ENCODE measurements at places on chromosomes 2 and 18.
A peak's percentile ranks its signal among the peaks of the same experiment; 100 is the strongest.

DNA sequence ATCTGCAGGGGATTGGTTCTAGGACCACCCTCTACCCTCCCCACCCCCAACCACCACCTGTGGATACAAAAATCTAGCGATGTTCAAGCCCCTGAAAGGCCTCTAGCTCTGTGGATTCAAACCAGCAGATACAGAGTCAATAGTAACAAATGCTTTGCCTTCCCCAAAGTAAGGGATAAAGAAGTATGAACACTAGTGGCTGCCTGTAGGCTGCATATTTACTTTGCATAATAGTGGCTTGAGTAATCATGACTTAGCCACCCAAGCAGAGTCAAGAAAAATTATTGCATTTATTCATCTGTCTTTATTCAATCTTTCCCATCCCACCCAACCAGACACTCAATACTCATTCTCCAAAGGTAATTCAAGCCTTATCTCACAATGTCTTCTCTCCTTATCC is 43.8 kb downstream of the SOCS6 start:
- no peak for DNase-seq

DNA sequence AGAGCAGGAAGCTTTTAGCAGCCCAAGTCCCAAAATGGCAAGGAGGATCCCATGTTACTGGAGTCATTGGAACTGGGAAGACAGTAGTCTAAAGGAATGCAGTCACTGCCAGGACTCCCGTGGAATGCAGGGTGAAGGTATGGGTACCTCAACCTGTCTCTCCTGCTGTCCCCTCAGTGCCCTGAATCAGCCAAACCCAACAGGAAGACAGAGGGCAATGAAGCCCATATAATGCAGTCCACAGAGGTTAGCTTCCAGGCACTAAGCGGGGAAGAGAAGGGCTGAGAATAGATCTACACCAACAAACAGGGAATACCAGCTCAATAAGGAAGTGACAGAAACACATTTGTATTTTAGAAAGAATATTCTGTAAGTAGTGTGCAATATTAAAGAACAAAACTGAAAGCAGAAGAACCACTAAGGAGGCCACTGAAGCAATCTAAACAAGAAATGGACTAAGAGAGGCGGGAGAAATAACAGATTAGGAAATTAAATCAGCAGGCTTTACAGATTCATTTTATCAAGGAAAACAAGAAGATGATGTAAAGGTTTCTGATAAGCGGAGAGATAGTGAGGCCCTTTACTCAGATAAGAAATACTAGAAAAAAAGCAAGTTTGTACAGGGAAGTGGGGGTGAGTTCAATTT is 8.3 kb downstream of the NEMP2 start:
- no peak for DNase-seq

DNA sequence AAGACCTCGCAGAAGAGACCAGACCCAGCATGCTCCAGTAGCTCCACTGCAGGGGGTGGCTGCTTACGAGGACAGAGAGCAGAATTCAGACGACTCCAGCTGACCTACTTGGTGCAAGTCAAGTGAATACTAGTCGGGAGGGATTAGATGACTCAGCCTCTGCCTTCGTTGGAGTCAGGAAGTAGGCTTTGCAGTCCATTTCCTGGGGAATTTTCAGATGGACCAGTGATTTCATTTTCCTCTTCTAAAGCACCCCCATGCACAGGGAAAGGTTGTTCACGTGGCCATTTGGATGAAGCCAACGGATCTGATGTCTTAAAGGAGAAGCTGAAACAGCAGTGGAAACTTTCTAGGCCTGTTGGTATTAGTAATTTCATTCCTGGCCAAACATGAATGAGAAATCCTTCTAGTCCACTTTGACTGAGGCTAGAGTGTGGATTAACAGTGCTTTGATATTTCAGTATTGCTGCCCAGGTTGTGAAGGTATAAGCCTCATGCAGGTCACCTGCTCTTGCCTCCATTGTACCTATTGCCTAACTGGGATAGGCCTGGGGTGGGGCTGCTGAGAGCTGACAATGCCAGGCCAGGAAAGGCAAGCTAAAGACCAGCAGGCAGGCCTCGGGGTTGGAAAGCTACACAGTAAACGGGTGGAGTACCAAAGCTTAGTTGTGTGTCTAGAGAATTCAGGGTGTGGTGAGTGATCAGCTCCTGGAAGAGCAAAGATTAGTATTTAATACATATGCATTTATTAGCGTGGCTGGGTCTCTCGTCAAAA is 117.6 kb upstream of the FOSL2 start:
- DNase-seq: no peak

GRCh38 chr2:54500404-54501205 is 44.5 kb downstream of the SPTBN1 start:
- DNase-seq: no peak

DNA sequence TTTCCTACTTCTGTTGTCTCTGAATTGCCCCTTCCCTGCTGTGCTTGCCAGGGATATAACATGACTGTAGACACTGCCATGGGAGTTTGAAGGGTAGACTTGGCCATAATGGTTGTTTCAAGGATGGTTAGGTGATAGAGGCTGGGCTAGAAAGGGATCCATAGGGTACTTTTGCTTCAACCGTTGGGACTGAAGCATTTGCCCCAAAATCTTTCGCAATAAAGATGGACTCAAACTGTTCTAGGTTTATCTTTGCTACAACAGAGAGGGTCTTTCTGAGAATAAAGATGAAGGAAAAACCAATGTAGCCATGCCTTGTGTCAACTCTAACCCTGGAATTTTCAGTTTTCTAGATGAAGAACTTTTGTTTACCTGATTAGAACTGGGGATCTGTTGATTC is 27.2 kb downstream of the MSGN1 start:
- no peak for DNase-seq

DNA sequence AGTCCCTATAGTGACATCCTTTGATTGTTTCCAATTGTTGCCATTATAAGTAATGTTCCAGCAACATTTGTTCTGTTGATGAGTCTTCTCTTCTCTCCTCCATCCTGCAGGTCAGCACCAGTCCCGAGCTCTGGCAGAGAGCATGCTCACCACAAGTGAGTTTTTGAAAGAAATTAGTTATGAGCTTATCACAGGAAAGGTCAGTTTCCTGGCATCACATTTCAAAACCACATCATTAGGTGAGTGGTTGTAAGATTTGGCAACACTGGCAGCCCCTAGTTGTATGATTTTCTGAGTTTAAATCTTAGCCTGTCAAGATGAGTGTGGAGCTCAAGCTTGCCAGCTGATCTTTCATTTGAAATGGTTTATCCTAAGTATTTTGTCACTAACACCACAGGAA is 149.6 kb downstream of the ESCO1 start:
- no peak for DNase-seq

DNA sequence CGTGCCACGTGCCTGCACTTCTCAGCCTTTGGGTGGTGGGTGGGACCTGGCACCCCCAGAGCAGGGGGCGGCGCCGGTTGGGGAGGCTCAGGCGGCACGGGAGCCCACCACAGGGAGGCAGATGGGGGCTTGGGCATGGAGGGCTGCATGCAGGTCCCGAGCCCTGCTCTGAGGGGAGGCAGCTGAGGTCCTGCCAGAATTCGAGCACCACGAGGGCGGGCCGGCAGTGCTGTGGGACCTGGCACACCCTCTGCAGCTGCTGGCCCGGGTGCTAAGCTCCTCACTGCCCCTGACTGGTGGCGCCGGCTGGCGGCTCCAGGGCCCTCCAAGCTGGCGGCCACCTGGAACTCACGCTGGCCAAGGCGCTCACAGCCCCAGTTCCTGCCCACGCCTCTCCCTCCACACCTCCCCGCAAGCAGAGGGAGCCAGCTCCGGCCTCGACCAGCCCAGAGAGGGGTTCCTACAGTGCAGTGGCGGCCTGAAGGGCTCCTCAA is 1176.8 kb upstream of the GYPC start:
- no peak for DNase-seq

- no peak for DNase-seq
Measured at GRCh38 chr18:66995270-66995669, 391.4 kb upstream of the CDH19 start.

DNA sequence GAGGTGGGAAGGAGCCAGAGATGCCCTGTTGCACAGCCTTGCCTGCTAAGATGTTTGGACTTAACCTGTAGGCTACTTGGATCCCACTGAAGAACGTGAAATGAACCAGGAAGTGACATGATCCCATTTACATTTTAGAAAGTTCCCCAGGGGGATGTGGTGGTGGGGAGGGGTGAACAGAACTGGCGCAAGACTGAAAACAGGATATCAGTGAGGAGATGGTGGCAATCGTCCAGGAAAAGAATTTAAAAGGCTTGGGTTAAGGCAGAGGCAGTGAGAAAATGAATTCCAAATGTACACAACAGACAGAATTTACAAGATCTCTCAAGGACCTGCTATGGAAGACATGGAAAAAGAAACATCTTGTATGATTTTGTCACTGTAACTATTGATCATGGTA is 42.3 kb downstream of the SULT1C2 start:
- no peak for DNase-seq

GRCh38 chr2:163602196-163602595 is 133.6 kb downstream of the FIGN start:
- DNase-seq: no peak

- DNase-seq: no peak
Measured at GRCh38 chr2:211203986-211204385, 647.6 kb downstream of the CPS1 start.

GRCh38 chr2:138964418-138964817 is 184.2 kb upstream of the NXPH2 start:
- DNase-seq: no peak

GRCh38 chr2:213185147-213185822 is 33.9 kb upstream of the IKZF2 start:
- no peak for DNase-seq

DNA sequence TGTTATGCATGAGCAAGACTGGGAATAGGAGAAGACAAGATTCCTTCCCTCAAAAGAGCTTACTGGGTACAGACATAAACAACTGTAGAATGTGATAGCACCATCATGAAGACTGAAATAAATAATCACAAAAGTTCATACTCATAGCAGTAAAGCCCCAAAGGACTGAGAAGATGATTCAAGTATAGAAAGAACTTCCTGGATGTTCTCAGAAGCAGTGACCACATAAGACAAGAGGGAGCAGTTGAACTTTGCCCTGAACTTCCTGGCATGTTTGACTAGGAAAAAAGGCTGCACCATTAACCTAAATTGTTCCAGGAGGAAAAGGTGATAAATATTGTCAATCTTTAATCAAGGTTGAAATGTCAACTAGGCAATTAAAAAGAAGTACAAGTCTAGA is 57.8 kb upstream of the CCDC141 start:
- no peak for DNase-seq

DNA sequence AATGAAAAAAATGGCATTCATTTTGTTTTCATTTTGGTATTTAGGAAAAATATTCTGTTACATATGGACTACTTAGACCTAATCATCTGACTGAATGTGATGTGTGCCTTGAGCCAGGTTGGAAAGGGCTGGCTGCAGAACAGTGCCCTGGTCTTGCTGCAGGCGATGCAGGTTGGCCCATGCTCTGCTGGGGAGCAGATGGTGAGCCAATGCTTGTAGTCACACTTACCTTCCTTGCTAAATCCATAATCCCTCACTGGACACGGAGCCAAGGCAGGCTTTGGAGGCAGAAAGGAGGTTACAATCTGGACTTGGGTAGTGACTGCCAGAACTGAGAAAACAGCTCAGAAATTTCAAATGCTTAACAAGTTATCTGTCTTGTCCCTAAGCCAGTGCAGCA is 228.7 kb downstream of the ARHGAP15 start:
- peak; percentile 85 for DNase-seq

- no peak for DNase-seq
Measured at GRCh38 chr2:96142217-96143113, 2.8 kb downstream of the DUSP2 start.

DNA sequence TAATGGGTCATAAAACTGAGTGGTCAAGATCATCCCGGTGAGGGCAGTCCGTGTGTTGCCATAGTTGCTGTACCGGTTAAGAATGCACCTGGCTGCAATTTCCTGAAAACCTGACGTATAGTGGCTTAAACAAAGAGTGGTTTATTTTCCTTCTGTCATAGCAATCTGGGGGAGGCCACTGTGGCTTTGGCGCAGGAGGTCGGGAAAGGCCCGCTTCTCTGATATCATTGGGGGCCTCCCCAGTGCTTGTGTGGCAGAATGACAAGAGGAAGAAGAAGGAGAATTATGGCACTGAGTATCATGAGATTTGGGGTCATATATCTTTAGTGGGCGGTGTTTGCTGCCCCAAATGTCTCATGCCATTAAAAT is 4.4 kb downstream of the C2orf92 start:
- DNase-seq: no peak

- no peak for DNase-seq
Measured at GRCh38 chr2:153213022-153213421, 265.5 kb downstream of the RPRM start.

DNA sequence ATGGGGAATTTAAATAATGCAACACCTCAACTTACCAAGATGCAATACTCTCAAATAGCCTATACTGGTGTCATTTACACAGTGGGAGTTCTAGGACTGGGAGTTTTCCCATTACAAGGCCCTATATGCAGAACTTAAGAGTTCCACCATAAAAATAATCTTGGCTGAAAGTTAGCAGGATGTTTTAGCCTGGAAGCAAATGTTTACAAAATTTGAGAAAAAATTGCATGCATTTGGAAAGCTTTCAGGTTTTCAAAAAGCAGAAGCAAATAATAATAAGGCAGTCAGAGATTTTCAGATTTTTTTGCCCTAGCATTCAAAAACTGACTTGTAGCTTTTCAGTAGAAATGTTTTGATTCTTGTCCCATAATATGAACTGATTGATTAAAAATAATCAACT is 397.3 kb downstream of the ARHGAP15 start:
- DNase-seq: no peak

DNA sequence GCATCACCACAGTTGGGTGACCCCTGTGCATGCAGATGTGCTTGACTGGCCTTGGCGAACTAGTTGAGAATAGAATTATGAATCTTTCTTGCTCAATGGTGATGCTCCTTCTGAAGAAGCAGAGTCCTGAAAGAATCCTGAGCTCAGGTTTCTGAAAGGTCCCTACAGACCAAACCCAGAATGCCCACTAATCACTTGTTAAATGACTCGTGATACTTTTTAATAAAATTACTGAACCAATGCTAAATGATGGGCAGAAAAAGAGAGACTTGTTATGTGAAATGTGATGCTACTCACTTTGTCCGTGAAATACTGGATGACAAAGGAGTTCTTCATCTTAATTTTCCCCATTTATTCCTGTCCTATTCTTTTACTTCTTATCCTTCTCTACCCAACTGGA is 263.5 kb upstream of the LRRTM1 start:
- no peak for DNase-seq

- DNase-seq: no peak
Measured at GRCh38 chr18:50494569-50494968, 65.3 kb upstream of the MAPK4 start.

GRCh38 chr18:50289108-50289443 is 1.6 kb upstream of the CXXC1 start:
- no peak for DNase-seq

GRCh38 chr2:44184106-44184505 is 15.4 kb downstream of the PPM1B start:
- DNase-seq: no peak

DNA sequence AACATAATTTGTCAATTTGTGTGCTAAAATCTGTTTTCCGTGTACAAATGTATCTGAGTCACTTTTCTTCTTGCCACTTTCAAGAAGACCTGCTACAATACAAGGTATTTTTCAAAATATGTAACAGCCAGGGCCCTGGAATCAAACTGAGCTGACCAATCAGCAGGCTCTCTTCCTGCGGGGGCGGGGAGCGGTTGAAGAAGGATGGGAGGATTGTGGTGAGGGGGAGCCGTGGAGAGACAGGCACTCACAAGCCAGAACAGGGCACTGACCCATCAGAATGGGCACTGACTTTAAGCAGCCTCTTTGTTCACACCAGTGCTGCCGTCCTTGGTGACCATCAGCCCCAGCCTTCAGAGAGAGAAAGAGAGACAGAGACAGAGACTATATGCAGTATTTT is 40.6 kb upstream of the CCNYL1 start:
- DNase-seq: no peak
